ENCODE measurements at places on chromosomes 13 and 19.
A peak's percentile ranks its signal among the peaks of the same experiment; 100 is the strongest.

GRCh38 chr19:52922841-52923777 is at the start of gene ZNF888:
Gene ZNF888, minus strand, starts transcription at chr19:52923428. Its CDS starts 5,555 bp downstream, at chr19:52917873.
- peak; percentile 93 for DNase-seq

DNA sequence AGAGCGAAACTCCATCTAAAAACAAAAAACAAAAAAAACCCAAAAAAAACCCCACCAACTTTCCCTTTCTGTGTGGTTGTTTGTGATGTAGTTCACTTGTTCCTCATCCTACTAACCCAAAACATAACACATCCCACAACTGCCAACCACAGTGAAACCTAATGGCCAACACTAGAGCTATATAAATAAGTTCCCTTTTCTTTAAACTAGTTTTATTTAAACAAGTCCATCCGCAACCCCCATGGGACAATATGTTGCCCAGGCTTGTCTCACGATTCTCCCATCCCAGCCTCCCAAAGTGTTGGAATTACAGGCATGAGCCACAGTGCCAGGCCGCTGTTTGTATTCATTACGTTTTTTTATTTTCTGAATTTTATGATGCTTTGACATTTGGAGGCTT is 71.2 kb upstream of the ADGRE5 start:
- DNase-seq, result no peak

- no peak for DNase-seq
Measured at GRCh38 chr13:40640202-40640601, 26.2 kb downstream of the FOXO1 start.

- DNase-seq, result no peak
Measured at GRCh38 chr19:11141937-11142527, 13.6 kb downstream of the SPC24 start.

DNA sequence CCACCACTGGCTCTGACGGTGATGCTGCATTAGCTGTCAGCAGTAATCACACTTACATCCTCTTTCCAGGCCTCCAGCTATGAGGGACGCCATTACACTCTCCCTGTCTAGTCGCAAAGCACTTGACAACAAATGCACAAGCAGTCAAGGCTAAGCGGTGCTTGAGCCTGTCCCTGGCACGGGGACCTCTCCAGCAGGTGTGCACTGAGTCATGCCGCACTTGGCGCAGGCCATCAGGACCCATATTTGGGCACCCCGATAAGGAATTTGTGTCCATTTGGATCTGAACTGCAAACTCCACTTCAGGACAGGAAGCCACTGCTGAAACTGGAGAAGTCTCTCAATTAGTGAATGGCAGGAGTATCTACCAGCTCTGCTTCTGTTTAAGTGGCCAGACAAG is 301.9 kb upstream of the OBI1 start:
- DNase-seq, result no peak

- no peak for DNase-seq
Measured at GRCh38 chr13:30818323-30818960, 83.1 kb downstream of the ALOX5AP start.

DNA sequence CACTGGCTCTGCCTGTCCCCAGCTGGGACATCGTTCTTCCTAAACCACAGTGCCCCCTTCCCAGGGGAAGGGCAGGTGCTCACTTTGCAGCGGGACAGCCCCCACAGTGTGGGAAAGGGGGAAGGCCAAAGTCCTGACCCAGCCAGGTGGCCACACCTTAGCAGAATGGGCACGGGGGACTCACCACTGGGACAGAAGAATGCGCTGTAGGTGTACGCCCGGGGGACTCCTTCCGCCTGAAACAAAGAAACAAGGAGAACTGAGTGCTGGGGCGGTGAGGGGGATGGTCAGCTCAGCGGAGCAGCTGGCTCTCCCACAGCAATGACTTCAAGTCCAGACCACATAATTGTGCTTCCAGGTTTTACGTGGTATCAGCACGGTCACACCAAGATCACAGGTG is 49.4 kb downstream of the F2RL3 start:
- no peak for DNase-seq

GRCh38 chr13:74174810-74175209 is 40.6 kb upstream of the KLF12 start:
- DNase-seq, result no peak

GRCh38 chr13:47678201-47678968 is 322.7 kb downstream of the SUCLA2 start:
- no peak for DNase-seq

- peak; percentile 70 for DNase-seq
Measured at GRCh38 chr19:18098891-18099622, 1.5 kb downstream of the MAST3 start.

DNA sequence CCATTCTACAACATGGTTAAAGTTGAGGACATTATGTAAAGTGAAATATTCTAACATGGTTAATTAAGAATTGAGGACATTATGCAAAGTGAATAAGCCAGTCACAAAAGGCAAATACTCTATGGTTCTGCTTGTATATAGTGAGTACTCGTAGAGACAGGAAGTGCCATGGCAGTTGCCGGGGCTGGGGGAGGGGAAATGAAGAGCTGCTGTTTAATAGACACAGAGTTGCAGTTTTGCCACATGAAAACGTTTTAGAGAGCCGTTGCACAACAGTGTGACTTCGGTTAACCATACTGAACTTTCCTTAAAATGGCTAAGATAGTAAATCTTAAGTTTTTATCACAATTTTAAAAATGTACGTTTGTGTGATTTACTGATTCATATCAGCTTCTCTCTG is 176.9 kb downstream of the SHISA2 start:
- DNase-seq, result no peak

- no peak for DNase-seq
Measured at GRCh38 chr19:56842412-56842811, 1.9 kb upstream of the PEG3 start.

GRCh38 chr19:55641426-55642152 is 787 bp downstream of the ZNF580 start:
- DNase-seq, result peak; percentile 55

GRCh38 chr13:23144431-23144830 is 36.3 kb upstream of the SGCG start:
- DNase-seq, result no peak

DNA sequence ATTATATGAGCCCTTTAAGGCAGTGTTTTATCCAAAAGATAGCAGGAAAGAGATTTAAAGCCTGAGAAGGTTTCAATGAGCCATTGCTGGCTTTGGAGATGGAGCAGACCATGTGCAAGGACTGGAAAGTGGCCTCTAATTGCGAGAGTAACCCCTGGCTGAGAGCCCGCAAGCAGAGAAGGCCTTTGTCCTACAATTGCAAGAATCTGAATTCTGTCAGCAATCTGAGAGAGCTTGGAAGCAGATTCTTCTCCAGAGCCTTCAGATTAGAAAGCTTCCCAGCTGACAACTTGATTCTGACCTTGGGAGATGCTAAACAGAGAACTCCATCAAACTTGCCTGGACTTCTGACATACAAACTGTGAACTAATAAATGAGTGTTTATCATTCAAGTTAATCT is 528.7 kb upstream of the KLF12 start:
- no peak for DNase-seq

DNA sequence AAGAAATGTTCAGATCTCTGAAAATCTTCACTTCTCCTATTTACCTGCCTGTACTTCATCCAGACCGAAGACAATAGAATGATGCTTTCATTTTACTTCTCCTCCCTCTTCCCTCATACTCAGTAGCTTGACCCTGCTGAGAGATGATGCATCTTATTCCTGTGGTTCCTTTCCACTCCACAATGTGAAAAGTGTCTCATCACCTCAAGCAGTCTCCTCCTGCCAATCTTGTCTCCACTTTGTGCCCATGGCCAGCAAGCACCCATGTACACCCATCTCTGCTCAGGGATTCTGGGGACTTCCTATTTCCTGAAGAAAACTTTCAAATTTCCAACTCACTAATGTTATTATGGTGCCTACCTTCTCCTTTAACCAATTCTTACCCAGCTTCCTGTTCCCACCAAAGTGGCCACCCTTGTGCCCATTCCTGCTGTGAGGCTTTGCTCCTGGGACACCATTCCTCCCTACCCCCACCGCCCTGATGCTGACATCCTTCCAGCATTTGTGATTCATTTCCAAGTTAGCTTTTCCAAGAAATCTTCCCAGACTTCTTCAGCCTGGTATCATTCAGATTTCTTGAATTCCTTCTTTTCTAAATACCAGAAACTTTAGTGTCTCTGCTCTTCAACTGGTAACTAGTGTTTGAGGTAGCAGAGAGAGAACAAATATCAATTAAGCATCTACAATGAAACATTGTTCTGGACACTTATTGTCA is 212.5 kb downstream of the POSTN start:
- DNase-seq, result no peak

DNA sequence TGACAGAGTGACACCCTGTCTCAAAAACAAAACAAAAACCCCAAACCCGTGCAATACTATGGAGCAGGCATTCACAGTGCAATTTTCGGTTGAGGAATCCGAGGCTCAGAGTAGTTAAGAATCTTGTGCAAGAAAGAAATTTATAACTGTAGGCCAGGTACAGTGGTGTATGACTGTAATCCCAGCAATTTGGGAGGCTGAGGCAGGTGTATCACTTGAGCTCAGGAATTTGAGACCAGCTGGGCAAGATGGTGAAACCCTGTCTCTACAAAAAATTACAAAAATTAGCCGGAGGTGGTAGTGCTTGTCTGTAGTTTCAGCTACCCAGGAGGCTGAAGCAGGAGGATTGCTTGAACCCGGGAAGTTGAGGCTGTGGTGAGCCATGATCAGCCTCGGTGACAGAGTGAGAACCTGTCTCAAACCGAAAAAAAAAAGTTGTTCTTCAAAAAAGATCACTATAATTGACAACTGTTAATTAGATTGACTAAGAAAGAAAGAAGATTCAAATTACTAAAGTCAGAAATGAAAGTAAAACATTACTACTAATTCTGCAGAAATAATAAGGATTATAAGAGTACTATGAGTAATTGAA is 12.9 kb downstream of the CEACAM1 start:
- no peak for DNase-seq

- DNase-seq, result peak; percentile 85
Measured at GRCh38 chr13:113209759-113210421, 477 bp downstream of the CUL4A start.

DNA sequence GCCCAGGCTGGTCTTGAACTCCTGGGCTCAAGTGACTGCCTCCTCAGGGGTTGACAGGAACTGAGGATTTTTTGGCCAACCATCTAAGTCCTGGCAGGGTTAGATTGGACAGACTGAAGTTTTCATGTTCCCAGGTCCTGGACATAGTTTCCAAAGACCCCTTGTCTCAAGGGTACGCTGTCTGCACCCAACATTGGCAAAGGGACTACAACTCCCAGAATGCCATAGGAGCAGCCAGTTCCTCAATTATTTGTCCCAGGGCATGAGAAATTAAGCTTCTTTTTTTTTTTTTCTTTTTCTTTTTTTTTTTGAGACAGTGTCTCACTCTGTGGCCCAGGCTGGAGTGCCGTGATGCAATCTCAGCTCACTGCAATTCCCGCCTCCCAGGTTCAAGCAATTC is 6.9 kb downstream of the GYS1 start:
- DNase-seq, result no peak

GRCh38 chr19:47768604-47769003 is 9.9 kb upstream of the SELENOW start:
- DNase-seq, result no peak

DNA sequence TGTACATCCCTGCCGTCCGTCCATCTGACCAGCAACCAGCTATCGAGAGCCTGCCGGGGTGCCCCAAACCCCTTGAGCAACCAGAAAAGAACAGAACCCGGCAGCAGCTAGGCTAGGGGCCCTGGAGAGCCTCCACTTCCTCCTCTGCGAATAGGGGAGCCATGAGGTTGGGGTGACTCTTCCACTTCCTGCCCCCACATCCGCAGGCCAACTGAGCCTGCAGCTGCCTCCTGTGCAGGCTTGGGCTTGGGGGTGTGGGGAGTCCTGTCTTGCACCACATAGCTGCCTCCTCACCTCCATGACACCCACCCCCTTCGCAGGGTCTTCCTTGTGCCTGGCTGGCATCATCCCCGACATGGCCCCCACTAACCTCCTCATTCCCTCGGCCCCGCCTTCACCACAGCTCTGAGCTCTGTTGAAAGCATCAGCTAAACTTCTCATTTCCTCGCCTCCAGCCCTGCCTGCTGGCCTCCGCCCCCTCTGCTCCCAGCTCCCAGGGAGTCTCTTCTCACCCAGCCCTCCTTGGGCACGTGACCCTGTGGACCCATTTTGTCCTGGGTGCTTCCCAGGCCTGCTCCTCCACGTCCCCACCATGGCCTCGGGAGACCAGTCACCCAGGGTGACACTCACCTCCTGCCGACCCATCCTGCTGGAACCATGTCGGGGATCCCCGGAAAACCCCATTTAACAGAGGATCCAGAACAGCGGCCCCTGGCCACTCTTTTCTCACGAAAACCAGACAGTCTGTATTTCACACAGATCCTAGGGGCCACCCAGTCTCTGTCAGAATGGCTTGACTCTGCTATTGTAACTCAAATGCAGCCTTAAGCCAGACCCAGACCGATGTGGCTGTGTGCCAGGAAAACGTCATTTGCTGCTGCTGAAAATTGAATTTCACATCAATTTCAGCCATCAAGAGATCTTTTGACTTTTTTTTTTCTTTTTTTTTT is 50.4 kb downstream of the MYO9B start:
- peak; percentile 39 for DNase-seq

DNA sequence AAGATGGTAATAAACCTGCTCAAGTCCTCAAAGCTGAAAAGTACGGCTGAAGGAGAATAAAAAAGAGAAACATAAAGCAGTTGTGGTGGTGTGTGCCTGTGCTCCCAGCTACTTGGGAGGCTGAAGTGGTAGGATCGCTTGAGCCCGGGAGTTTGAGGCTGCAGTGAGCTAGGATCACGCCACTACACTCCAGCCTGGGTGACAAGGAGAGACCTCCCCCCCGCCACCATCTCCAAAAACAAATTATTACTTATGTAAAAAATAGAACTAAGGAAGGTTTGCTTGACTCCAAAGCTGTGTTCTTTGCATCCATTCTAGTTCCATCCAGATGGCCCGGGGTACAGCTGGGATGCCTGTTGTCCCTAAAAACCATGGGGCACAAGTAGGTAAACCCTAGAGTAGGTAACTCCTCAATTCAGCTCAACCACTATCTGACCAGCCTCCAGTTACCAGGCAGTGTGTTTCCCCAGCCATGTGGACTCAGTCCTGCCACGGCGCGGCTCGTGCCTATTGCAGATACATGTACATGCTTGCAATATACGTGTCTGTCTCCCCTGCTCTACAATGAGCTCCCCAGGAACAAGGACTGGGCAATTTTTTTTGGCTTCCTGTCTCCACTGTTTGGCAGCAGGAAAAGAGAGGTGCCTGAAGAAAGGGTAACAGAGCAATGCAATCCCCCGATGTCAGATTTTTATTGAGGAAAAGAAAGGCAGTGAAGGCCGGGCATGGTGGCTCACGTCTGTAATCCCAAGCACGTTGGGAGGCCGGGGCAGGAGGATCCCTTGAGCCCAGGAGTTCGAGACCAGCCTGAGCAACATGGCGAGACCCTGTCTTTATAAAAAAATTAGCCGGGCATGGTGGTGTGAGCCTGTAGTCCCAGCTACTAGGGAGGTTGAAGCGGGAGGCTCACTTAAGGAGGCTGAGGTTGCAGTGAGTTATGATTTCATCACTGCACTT is 101.3 kb downstream of the GNG7 start:
- no peak for DNase-seq
